NCI-H187 treated with DMSO at 0.1 percent for 48 hours (cell line): ENCODE measurements at places on chromosomes 3 and 15.

DNA sequence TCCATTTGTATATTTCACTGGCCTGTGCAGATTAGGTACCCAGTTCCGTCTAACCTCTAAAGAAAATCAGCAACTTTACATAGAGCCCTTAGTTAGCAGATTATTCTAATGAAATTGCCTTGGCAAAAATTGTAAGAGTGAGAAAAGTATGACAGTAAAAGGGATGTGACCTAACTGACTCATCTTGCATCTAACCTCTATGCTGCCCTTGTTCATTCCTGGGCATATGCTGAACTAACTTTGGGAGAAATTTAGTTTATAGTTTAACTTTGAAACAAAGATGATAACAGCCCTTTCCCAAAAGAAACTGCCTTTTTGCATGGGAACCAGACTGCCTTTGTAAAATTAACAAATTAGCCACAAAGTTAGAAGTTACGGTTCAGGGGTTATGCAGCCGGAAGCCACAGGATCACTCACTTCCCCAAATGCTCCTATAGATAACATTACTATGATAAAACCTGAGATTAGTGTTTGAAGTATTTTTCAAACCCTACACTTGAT, 839.8 kb upstream of the ALCAM start:
- no peak for DNase-seq

DNA sequence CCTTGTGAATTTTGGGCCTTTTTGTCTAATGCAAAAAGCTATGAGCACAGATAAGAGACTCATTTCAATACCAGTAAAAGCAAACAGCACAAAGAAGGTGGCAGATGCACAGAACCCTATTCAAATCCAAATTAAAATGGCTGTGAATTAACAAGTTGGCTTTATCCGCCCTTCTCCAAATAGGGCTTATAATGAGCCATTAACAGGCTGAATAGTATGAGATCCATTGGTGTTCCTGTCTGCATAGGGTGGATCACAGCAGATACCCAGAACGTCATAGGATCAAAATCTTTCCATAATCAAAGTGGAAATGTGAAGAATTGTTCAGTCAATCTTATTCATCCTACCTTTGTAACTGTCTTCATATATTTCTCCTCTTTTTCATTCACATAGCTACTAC, 282.4 kb upstream of the UMPS start:
- DNase-seq = no peak

GRCh38 chr3:149150436-149150835, 21.0 kb downstream of the HPS3 start:
- no peak for DNase-seq

DNA sequence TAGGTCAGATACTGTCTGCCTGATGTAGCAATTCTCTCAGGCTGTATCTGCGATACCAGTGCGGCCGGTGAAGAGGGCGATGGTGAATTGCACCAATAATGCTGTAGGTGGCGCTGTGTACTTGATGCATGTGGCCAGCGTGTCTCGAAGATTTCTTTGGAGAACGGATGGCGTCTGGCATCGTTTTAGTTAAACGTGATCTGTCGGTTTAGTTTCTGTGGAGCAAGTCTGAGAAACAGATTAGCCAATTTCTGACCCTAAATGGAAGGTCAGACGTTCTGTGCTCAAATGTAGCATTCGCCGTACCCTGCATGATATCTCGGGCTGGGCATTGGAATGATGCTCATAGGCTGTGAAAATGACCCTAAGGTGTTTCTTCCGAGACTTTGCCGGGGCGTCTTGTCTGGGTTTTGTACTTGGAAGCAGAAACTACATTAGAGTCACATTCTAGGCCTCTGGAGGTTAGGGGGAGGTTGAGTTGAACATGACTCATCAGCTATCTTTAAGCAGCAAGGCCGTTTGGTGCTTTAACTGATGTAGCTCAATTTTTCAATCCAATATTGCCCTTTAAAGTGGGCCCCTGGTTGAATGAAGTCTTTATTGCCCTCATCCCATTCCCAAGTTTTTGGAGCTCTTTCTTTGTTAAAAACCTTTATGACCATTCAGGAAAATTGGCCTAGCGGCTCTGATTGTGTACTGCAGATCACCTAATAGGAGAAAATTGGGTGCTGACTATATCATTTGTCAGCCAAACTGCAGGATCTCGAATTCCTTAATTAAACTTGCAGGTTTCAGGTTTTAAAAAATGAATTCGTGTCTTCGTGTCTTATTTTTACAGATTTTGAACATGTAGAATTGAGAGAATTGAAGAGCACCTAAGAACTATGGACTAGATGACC, 80.0 kb downstream of the SQOR start:
- no peak for DNase-seq

- no peak for DNase-seq
These were observed 179.4 kb downstream of the SV2B start for GRCh38 chr15:91279486-91279885.

GRCh38 chr15:100542290-100542689, 13.5 kb upstream of the CERS3 start:
- DNase-seq = no peak

GRCh38 chr3:46574243-46574646, 8.1 kb upstream of the LRRC2 start:
- DNase-seq = no peak
